IPS DF 19.7 (cell line): ENCODE measurements at places on chromosomes 13 and 19.

GRCh38 chr13:109737606-109738005 lies 48.8 kb downstream of the IRS2 start:
- no peak for DNase-seq

- DNase-seq, result no peak
Measured at GRCh38 chr19:56595548-56595899, 422 bp downstream of the ZNF71 start.

GRCh38 chr19:5293612-5294378 lies 46.8 kb downstream of the PTPRS start:
- DNase-seq, result no peak

- DNase-seq, result no peak
Measured at GRCh38 chr13:25167382-25168174, 4.5 kb downstream of the AMER2 start.
